ENCODE measurements at places on chromosomes 11 and 22.
A peak's percentile ranks its signal among the peaks of the same experiment; 100 is the strongest.

DNA sequence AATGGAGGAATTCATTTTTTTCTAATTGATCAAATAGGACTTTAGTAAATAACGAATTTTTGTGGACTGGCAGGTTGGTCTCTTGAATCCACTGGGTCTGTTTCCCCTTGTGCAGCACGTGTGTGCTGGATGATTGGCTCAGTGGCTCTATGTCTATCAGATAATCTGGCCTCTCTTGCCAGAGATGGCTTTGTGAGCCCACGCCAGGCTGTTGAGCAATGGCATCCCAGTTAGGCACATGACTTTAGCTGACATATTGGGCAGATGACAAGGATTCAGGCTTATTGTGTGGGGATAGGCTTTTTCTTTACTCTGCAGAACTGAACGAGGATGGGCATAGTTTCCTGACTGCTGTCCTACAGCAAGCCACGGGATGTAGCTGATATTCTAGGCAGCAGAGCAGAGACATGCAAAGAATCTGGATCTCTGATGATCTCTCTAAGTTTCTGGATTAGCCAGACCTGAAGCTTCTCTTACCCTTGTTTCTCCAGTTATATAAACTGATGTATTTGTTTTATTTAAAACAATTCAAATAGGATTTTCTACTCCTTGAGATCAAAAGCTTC is 144.9 kb downstream of the ARHGAP42 start:
- no peak for DNase-seq

GRCh38 chr11:108882211-108882831 is 217.5 kb downstream of the DDX10 start:
- DNase-seq: no peak

DNA sequence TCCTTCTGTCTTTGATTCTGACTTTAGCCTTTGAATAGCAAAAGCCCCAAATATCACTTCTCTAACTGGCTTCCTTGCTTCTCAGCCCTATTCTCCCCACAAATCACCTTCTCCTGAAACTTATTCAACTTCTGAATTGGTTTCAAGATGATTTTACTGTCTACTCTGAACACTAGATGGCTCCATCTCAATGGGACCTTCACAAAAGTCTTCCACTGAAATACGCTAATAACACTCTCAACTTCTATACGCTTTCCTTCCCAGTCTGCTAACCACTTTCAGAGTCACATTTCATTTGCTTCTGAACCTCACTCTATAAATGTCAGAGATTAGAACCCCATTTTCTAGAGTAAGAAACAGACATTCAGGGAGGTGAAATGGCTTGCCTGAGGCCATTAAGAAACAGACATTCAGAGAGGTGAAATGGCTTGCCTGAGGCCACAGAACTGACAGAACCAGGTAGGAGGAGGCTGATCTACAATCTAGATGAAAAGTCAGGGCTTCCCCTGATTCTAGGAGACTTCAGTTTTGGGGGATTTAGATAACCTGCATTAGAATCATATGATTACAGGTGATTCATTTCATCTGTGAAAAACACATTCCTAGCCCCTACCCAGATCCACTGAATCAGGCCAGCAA is 20.6 kb downstream of the MORC2 start:
- no peak for DNase-seq

- DNase-seq: no peak
Observed at GRCh38 chr22:44741929-44742328, 10.4 kb upstream of the ARHGAP8 start.

GRCh38 chr22:23404689-23405365 is 175.3 kb downstream of the IGLL1 start:
- peak; percentile 39 for DNase-seq

- no peak for DNase-seq
Observed at GRCh38 chr22:47716890-47717615, 954.6 kb downstream of the TBC1D22A start.

DNA sequence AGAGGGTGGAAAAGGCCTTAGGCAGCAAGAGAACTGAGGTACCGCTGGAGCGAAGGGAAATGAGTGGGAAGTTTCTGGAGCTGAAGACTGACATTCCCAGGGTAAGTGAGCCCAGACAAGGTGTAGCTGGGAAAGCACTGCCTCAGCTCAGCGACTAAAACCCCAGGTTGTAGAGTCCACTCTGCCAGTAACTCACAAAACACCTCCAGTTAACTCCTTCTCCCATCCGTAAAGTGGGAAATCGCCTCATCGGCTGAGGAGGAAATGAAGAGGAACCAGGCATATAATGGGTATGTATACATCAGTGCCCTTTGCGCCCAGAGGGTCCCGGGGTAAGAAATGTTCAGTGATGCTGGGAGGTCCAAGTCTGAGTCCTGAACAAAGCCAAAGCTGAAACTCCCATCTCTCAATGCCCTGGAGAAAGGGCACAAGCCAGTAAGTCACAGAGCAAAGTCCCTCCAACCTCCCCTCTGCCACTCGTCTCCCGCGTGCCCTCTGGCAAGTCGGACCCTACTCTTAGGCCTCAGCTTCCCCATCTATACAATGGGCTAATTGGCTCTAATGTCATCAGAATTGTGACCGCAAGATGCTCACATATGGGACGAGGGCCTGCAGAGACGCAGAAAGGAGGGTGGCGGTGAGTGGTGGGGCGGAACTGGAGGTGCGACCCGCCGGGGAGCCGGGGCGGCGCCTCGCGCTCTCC is 588 bp downstream of the VPS37C start:
- DNase-seq: no peak

DNA sequence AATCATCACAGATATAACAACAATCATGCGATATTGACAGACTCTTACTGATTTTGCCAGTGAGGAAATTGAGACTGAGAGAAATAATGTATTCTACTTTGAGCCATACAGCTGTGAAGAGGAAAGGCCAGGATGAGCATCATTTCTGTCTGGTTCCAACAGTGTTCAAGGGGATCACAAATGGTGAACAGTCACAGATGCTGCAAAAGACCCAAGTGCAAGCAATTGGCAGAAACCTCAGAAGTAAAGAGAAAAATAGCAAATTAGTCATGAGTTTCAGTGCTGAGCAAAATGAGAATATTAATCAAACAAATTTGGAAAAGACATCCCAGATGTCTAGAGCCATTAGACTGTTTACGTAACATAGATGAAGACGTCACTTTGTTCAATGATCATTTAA is 114.1 kb downstream of the RAB38 start:
- no peak for DNase-seq

- peak; percentile 59 for DNase-seq
Observed at GRCh38 chr11:71563406-71563805, 2.0 kb upstream of the KRTAP5-10 start.

- DNase-seq: no peak
Observed at GRCh38 chr11:72293910-72294615, 50.1 kb upstream of the PHOX2A start.

DNA sequence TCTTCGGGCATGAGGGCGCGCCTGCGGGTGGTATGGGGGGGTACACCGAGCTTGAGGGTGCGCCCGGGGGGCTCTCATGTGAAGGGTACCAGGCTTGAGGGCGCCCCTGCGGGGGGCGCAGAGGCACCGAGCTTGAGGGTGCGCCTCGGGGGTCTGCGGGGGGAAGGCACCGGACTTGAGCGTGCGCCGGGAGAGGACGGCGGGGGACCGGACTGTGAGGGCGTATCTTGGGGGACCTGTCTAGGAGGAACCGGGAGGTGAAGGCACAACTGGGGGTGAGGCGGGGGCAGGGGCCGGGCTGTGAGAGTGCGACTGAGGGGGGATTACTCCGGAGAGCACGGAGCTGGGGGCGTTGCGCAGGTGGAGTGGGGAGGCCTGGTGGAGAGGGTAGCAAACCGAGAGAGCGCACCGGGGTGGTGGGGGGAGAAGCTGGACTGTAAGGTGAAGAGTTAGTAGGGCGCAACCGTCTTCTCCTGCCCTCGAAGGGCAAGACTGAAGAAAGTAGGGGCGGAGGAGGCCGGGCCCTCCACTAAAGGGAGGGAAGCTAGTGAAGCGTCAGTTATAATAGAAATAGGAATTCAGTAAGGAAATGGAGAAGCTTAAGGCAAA is 1.1 kb upstream of the DDX6 start:
- peak; percentile 39 for DNase-seq

DNA sequence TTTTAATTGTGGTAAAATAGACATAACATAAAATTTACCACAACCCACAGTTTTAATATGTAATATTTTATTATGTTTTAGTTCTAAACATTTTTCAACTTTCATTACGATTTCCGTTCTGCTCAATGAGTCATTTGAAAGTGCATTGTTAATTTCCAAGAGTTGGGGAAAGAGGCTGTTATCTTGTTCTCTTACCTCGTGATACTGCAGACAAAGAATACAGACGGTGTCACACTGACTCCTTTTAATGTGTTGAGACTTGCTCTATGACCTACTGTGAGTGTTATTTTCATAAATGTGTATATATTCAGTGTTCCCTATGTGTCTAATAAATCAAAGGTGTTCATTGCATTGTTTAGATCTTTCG is 10.8 kb upstream of the RAC2 start:
- no peak for DNase-seq

GRCh38 chr11:57164317-57164716 is 17.4 kb upstream of the LRRC55 start:
- no peak for DNase-seq

- DNase-seq: no peak
Observed at GRCh38 chr11:76287227-76287626, 80.9 kb upstream of the WNT11 start.

GRCh38 chr22:30830907-30831306 is 136.2 kb downstream of the OSBP2 start:
- no peak for DNase-seq

DNA sequence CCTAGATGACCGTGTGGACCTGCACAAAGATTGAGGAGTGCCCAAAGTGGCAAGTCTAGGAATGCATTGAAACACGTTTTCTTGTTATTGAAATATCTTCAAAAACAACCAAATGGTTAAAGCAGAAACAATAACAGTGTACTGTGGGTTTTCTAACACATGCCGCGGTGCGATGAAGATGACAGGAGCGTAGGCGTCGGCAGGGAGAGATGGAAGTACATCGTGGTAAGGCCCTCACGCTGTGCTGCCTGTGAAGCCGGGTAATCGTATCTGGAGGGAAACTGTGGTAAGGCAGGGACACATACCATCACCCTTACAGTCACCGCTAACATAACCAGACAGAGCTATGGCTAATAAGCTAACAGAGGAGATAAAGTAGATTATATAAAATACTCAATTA is 261.4 kb downstream of the TBC1D22A start:
- DNase-seq: no peak

DNA sequence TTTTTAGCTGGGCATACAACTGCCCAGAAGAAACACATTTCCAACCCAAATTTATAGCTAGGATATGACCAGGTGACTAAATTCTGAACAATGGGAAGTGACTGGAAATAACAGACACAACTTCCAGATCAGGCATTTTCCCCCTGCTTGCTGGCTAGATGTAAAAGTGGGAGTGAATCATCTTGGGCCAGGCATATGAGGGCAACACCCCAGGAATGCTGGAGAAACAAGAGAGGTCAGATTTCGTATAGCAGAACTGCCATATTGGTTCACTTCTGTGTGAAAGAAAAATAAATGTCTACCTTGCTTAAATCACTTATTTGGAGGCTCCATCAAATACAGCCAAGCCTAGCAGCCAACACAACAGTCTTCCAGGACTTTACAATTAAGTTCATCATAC is 7.4 kb downstream of the ATL3 start:
- no peak for DNase-seq

DNA sequence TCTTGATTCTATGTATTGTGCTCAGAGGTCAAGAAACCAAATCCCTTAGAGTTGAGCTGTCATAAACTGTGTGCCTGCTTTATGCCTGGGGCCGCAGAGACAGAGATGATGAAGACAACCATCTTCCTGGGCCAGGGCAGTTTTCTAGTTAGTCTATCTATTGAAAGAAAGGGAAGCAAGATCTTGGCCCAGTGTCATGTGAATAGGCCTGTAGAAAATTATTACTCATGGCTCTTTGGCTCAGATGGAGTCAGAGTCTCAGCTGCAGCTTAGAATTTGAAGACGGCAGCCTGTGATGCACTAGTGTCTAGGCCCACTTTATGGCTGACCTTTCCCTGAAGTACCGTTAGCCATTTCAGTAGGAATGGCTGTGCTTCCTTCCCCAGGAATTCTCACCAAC is 112.0 kb downstream of the DBX1 start:
- no peak for DNase-seq

GRCh38 chr11:94880216-94880615 is 93.1 kb downstream of the CWC15 start:
- no peak for DNase-seq

GRCh38 chr11:122695076-122695615 is 39.6 kb downstream of the UBASH3B start:
- no peak for DNase-seq

GRCh38 chr11:115477410-115477809 is 26.8 kb downstream of the CADM1 start:
- no peak for DNase-seq

DNA sequence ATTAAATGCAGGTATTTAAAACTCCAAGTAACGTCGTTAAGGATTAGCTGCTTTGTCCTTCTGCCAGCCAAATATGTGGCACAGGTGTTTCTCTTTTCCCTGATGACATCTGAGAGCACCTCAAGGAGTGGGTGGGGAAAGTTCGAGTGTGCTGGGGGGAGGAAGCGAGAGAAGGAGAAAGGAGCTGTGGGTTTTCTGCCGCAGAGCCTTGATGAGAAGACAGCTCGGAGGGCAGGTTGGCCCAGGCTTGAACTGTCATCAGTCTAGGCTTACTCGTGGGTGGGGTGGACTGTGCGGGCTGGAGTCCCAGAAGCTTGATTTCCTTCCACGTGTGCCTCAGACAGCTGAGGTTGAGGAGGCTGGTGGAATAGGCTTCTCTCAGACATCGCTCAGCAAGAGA is 15.2 kb upstream of the SORL1-AS1 start:
- no peak for DNase-seq

GRCh38 chr11:66326261-66327111 is 9.6 kb upstream of the CD248 start:
- no peak for DNase-seq

GRCh38 chr22:44411226-44412135 is 86.6 kb downstream of the RTL6 start:
- DNase-seq: peak; percentile 28

DNA sequence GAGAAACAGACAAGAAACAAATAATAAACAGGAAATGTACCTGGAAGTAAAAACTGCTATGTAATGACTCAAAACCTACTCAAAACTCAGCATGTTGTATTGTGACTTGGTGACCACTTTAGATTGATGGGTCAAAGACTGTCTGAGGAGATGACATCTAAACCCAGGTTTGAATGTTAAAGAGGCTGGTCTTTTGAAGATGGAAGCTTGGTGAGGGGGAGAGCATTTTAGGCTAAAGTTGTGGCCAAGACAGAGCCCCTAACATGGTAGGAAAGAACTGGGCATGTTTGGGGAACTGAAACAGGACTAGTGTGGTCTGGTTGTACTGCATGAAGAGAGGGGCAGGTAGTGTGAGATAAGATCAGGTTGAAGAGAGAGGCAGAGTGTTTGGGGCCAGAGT is 85.3 kb upstream of the MYO18B start:
- DNase-seq: no peak
